ENCODE measurements at places on chromosomes 3 and 15.

- DNase-seq = no peak
Measured at GRCh38 chr15:101029971-101030661, 111.0 kb downstream of the LRRK1 start.

DNA sequence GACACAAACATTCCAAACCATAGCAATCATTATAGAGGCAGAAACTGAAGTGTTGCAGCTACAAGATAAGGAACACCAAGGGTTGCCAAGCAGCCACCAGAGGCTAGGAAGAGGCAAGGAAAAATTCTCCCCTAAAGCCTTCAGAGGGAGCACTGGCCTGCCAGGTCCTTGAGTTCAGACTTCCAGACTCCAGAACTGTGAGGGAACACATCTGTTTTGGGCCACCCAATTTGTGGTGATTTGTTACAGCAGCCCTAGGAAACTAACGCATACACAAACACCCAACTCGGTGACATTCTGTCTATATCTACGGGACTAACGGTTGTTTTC is 54.6 kb downstream of the MB21D2 start:
- no peak for DNase-seq

GRCh38 chr3:23672628-23673027 is 133.1 kb upstream of the UBE2E1 start:
- DNase-seq = no peak

DNA sequence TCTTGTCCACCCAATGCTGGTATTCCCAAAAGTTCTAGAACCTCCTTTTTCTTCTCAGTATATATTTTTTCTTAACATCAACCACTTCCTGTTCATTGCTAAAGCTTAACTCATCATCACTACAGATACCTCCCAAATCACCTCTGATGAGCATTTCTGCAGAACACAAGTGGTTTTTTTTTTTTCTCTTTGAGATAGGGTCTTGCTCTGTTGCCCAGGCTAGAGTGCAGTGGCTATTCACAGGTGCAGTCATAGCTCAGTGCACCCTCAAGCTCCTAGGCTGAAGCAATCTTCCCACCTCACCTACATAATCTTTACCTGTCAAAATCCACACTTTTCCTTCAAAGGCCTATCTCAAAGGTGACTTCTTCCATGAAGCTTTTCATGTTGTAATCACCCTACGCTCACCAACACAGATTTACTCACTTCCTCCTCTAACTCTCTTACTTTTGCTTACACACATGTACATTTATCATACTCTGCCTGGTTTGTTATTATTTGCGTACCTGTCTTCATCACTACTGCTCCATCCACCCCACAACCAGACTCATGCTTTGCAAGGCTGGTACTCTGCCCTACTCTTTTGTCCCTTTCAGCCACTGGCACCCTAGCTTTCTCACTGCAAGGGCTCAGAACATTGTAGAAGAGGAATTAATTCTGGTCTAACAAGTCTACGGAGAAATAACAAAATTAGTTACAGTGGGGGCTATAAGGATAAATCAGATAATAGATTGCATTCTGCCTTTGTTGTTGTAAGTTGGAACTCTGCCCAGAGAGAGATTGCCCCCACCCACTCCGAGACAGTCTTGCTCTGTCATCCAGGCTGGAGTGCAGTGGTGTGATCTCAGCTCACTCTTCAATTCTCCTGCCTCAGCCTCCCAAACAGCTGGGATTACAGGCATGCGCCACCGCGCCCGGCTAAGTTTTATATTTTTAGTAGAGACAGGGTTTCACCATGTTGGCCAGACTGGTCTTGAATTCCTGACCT is 27.5 kb downstream of the HERC1 start:
- no peak for DNase-seq

GRCh38 chr15:88917760-88918159 is 4.6 kb upstream of the MFGE8 start:
- DNase-seq = no peak
